ENCODE measurements at places on chromosomes 6 and 20. TPM values are rescaled to one million over a fixed set of nuclear protein-coding genes. Genes with fewer than 3 reads are reported as not detected.
A peak's percentile ranks its signal among the peaks of the same experiment; 100 is the strongest.

The OPN5 gene
- not detected for total RNA-seq

DNA sequence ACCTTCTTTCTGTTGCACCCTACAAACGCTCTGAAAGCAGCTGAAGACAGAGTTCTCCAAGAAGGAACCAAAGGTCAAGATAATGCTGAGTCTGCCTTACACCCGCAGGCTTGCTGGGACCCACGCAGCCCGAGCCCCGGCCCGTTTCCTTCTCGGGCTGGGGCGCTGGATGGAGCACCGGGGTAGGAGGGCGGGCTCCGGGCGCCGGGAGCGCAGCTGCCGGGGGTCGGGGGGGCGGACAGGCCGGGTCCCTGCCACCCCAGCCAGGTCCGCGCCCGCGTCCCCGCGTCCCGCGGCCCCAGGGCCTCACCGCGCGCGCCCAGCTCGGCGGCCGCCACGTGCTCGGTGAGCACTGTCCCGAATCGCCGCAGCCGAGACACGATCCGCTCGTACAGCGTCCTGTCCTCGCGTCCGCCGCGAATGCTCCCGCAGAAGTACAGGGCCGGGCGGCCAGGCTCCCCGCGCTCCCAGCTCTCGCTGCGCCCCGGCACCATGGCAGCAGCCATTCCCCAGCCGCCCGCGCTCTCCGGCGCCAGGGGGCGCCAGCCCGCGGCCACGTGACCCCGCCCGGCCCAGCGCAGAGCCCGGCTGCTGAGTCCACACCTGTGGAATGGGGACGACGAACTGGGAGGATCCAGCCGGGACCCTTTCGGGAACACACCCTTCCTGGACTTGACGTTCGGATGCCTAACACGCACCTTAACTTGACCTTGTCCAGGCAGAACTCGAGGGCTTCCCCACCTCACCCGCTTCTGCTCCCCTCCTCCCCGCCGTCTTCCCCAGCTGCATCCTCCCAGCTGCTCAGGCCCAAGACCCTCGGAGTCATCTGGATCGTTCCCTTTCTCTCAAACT is at the start of gene DNPH1:
TSS of gene DNPH1 (minus strand) at position 531 of the 852 bp plus-strand sequence. CDS start at position 506, 25 bp downstream.
- DNase-seq, result peak; percentile 59

The FAM217A gene
- total RNA-seq, result not detected

GRCh38 chr6:145290122-145290521 is 445.2 kb downstream of the EPM2A start:
- no peak for DNase-seq

The NCOA3 gene
- 63.0 TPM for total RNA-seq

GRCh38 chr6:135506270-135506997 is 8.9 kb upstream of the AHI1 start:
- DNase-seq, result peak; percentile 72

The OOEP gene
- total RNA-seq, result under 0.01 TPM

GRCh38 chr6:34510299-34510698 is 44.4 kb downstream of the PACSIN1 start:
- no peak for DNase-seq

The C6orf136 gene
- 4.8 TPM for total RNA-seq

DNA sequence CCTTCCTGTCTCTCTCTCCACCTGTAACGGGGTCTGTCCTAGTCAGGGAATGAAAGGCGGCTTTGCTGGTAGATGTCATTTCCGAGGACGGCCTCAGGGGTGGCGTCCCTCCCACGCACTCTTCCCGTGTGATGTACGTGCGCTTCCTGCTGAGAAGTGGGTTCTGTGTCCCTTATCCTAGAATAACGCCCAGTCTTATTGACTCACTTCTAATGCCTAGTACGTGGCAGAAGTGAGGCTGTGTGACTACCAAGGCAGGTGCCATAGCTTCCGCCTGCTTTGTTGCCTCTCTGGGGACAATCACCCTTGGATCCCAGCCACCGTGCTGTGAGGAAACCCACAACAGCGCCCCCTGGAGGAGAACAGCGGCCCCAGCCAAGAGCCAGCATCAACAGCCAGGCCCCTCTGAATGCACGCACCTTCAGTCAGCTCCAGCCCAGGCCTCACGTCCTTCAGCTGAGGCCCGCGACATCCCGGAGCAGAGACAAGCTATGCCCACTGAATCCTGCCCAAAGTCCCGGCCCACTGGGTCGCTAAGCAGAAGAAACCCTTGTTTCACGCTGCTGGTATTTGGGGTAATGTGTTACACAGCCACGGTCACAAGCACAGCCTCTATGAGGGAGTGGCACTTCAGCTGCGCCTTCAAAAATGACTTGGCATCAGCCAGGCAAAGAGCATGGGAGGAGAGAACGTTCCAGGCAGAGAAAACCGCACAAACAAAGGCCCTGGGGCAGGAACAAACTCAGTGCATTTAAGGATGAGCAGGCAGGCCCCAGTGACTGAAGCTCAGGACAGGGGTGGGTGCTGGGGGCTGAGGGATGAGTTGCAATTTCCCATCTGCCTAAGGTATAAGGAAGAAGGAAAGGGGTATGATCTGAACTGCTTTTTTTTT is 224.2 kb downstream of the NFATC2 start:
- DNase-seq, result no peak

The KCNS1 gene
- total RNA-seq, result 1.3 TPM

- DNase-seq, result no peak
Observed at GRCh38 chr20:43271980-43272379, 82.3 kb upstream of the PTPRT start.
